ENCODE measurements at places on chromosomes 3 and 15. TPM values are rescaled to one million over a fixed set of nuclear protein-coding genes. Genes with fewer than 3 reads are reported as not detected.
A peak's percentile ranks its signal among the peaks of the same experiment; 100 is the strongest.

Gene NLGN1
- total RNA-seq: 1.1 TPM

- H3K4me3 ChIP-seq: no peak overlapping the region
- no peak overlapping the region for H3K27ac ChIP-seq
- H3K4me1 ChIP-seq: no peaks in the 10 kb centered on the region
- no peaks in the 10 kb centered on the region for H3K36me3 ChIP-seq
- no peak for DNase-seq
- no peaks in the 10 kb centered on the region for H3K27me3 ChIP-seq
These were observed 46.1 kb upstream of the ABI3BP start for GRCh38 chr3:101039285-101039684.

DNA sequence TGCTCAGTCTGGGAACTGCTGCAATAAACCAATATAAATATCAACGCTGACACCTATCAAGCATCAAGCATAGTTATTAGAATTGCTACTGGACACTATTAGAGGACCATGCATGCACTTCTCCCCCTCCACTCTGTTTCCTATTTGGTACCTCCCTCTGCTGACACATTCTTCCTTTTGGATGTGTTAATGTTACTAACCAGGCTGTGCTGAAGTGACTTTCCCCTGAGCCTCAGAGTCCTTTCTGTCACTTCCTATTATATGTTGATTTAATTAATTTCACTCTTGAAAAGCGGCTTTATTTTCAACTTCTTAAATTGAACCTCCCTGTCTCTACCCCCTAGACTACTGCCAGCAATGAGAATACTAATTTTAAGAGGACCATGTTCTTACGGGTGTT lies 379.1 kb downstream of the MCTP2 start:
- H3K4me3 ChIP-seq: no peak overlapping the region
- H3K36me3 ChIP-seq: no peaks in the 10 kb centered on the region
- H3K27me3 ChIP-seq: no peaks in the 10 kb centered on the region

DNA sequence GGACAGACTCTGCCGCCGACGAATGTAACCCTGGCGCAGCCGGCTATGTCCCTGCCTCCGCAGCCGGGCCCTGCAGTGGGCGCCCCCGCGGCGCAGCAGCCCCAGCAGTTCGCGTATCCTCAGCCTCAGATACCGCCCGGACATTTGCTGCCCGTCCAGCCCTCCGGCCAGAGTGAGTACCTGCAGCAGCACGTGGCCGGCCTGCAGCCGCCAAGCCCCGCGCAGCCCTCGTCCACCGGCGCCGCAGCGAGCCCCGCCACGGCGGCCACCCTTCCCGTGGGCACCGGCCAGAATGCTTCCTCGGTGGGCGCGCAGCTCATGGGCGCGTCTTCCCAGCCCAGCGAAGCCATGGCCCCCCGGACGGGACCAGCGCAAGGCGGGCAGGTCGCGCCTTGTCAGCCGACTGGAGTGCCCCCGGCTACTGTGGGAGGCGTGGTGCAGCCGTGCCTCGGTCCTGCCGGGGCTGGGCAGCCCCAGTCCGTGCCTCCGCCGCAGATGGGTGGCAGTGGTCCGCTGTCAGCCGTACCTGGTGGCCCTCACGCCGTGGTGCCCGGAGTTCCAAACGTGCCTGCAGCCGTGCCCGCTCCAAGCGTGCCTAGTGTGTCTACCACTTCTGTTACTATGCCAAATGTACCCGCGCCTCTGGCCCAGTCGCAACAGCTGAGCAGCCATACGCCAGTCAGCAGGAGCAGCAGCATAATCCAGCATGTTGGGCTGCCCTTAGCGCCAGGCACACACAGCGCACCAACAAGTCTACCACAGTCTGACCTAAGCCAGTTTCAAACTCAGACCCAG lies 2.4 kb downstream of the TSC22D2 start:
- peak overlapping the region; percentile 99 for H3K27ac ChIP-seq
- no peaks in the 10 kb centered on the region for H3K27me3 ChIP-seq
- peaks cover 36% of the 10 kb centered on the region for H3K4me1 ChIP-seq
- no peaks in the 10 kb centered on the region for H3K36me3 ChIP-seq
- peak; percentile 58 for DNase-seq

GRCh38 chr3:52403955-52404354 lies 40.9 kb downstream of the SEMA3G start:
- no peak overlapping the region for H3K4me3 ChIP-seq
- H3K27ac ChIP-seq: no peak overlapping the region
- no peaks in the 10 kb centered on the region for H3K36me3 ChIP-seq

DNA sequence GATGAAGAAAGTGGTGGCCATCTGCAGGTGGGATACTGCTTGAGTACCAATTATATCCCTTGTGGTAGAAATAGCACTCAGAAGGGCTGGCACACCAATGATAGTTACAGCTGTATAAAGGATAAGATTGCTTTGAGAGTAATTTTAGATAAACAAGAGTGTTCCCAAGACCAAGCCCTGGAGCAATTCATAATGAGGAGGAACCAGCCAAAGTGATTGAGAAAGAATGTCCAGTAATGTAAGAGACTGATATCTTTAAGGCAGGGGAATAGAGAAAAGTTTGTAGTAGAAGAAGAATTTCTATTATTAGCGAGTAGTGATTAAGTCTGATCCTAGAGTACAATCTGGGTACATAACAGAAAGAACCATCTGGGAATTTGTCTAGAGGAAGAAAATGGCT lies 945.1 kb downstream of the OTOL1 start:
- no peaks in the 10 kb centered on the region for H3K4me1 ChIP-seq
- H3K4me3 ChIP-seq: no peak overlapping the region
- no peak for DNase-seq
- H3K27ac ChIP-seq: no peak overlapping the region

DNA sequence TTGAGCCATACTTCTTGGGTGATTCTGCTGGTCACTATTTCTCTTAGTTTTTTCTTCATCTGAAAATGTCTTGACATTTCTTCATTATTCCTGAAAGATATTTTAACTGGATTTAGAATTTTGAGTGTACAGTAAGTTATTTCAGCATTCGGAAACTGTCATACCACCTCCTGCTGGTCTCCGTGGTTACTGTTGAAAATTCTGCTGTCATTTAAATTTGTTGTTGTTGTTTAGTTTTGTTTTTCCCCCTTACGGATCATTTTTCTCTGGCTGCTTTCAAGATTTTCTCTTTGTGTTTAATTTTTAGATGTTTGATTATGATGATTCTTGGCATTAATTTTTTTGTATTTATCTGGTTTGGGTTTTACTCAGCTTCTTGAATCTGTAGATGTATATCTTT lies 100.5 kb downstream of the CHRNA7 start:
- no peak overlapping the region for H3K4me3 ChIP-seq
- no peaks in the 10 kb centered on the region for H3K4me1 ChIP-seq
- DNase-seq: no peak
- no peak overlapping the region for H3K27ac ChIP-seq
- H3K36me3 ChIP-seq: no peaks in the 10 kb centered on the region

Data from gastrocnemius medialis (tissue), 4 donors.